ENCODE measurements at places on chromosomes 3 and 15. TPM values are rescaled to one million over a fixed set of nuclear protein-coding genes. Genes with fewer than 3 reads are reported as not detected.

DNA sequence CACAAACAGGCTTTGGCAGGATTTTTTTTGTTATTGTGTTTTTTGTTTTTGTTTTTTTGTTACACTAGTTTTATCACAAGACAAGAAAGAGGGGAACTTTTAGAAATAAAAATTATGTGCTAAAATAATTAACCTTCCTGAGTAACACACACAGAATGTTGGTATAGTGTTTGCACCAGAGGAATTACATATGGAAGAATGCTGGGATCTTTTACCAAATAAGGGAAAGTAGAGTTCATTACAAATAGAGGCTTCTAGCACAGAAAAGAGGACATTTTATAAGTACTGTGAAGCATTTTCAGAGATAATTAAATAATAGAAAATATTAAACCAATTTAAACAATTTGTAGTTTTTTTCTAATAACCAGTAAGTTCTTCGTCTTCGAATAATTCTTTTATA is 116.0 kb downstream of the IGF1R start:
- no peak for DNase-seq

GRCh38 chr3:98985431-98985830 is 83.9 kb upstream of the DCBLD2 start:
- DNase-seq: no peak

GRCh38 chr3:187291001-187291511 is 481 bp downstream of the MASP1 start:
- no peak for DNase-seq

- DNase-seq: no peak
Observed at GRCh38 chr15:90929246-90930019, 2.9 kb downstream of the HDDC3 start.

Gene KLHL40
- total RNA-seq: not detected

DNA sequence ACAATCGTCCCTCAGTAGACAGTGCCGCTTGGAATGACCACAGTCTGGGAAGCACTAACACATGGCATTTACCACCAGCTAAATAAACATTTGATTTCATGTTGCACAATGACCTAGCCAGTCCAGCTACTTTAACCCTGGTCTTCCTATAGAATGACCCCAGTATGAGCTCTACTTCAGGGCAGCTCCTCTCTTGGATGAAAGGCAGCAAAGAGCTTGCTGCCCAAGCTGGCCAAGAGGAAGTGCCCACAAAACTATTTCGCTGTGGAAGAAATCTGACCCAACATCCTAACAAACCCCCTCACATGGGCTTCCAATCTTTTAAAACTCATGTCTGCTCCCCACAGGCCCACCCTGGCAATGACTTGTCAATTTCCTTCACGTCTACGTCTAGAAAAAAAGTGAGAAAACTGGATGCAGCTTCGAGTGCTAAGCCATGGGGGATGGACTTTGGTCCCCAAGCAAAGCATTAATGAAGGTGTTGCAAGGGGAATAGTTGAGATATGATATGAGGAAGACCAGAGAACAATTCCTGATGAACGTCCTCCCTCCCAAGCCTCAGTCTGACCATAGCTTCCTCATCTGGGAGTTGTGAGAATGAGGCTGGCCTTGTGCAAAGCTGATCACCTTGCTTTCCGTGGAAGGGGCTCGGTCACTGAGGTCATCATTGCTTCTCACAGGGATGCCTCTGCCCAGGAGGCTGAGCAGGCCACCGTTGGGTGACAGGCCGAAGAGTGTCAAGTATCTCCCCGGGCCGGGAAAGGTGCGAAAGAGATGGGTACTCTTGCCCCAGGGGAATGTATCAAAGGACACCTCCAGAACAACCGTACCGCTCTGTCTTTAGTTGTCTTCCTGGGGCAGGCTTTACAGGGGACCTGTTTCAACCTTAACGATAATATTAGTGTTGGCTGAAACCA is 964 bp downstream of the SLC25A20 start:
- no peak for DNase-seq

- no peak for DNase-seq
Observed at GRCh38 chr3:18382760-18383369, 42.3 kb downstream of the SATB1 start.

- DNase-seq: no peak
Observed at GRCh38 chr3:46356276-46356675, 2.4 kb downstream of the CCR2 start.

- DNase-seq: peak; percentile 35
Observed at GRCh38 chr15:100601163-100601562, 821 bp downstream of the LINS1 start.

DNA sequence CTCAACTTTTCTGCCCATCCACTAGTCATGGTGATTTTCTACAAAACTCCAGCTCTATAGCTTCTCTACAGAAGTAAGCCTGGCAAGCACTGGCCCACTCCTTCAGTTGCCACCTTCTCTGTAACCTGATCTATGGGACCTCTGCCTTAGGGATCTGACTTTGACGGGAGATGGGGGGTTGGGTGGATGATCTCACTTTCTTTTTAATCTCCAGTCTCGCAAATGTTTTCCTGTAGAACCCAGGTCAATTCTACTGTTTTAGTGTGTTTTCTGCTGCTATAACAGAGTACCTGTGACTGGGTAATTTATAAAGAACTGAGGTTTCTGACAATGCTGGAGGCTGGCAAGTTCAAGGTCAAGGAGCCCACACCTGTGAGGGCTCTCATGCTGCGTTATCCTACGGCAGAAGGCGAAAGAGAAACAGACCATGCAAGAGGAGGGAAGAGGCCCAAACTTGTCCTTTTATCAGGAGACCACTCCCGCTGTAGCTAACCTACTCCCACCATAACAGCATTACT is 189.9 kb upstream of the THRB start:
- DNase-seq: no peak

DNA sequence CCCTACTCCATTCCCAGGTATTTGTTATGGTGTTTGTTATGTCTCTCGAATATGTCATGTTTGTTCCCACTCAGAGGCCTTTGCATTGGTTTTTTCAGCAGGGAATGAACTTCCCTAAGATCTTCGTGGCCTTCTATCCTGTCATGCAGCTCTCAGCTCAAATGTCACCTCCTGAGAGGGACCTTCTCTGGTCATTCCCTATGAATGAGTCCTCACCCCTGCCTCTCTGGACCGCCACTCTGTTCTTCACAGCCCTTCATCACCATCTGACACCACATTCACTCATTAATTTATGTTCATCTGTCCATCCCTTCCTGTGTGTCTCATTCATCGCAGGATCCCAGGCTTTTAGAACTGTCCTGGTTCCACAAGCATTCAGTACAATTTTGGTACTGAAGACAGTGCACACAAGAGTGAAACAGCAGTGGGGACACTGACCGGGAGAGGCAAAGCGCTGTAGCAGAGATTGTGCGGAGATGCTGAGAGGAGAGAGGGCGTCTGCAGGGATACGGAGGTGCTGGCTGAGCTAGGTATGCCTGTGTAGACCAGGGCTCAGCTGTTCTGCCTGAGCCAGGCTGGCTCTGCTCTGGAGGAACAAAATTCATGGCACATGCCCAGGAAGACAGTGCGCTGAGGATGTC is 132.3 kb downstream of the CHCHD6 start:
- DNase-seq: no peak

- no peak for DNase-seq
Observed at GRCh38 chr3:11467875-11468274, 175.8 kb downstream of the VGLL4 start.

DNA sequence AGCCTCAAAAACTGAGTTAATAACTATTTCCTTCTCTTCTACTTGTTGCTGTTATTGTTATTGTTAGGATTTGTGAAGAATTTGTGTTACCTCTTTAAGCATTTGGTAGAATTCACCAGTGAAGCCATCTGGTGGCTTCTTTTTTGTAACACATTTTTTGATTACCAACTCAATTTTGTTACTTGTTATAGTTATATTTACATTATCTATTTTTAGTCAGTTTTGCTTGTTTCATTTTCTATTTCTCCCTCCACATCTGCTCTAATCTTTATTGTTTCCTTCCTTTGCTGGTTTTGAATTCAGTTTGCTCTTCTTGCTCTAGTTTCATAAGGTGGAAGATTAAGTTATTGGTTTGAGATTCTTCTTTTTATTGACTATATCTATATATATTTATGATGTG is 3.7 kb upstream of the SLC9C1 start:
- DNase-seq: no peak

DNA sequence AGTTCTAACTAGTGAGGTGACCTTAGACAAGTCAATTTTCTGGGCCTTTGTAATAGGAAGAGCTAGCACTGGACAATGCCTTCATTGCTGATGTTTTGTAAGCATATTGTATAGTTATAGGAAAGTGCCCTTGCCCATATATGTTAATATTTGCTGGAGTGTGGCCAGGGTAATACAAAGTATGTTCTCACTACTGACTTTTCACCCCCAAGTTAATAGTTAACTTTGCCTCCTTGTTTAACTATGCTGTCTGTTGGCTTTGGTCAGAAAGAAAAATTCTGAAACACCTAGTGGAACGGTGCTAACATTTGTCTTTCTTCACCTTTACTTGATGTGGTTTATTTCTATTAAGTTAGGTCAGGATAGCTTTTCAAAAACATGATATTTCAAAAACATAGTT is 287.4 kb upstream of the CTNNB1 start:
- no peak for DNase-seq

GRCh38 chr3:79161941-79162340 is 605.9 kb downstream of the ROBO1 start:
- DNase-seq: no peak

- DNase-seq: no peak
Observed at GRCh38 chr15:95972812-95973211, 357.7 kb upstream of the NR2F2 start.

DNA sequence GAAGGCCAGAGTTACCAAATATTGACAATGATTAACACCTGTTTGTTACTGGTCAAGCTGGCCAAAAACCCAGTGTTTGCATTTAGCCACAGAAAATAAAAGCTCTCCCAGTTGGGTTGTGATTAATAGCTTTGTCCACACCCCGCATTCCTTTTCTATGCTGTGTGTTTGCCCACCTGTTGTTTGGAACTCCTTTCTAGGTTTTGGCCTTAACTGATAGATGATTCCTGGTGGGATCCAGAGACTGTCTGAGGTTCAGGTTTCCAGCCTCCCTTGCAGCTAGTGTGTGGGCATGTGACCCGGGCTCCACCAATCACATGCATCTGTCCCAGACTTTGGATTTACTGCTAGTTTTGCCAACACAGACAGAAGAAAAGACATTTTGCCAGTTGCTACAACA is 83.8 kb downstream of the PTPRG start:
- no peak for DNase-seq

GRCh38 chr3:23761440-23761896 is 44.3 kb upstream of the UBE2E1 start:
- no peak for DNase-seq

DNA sequence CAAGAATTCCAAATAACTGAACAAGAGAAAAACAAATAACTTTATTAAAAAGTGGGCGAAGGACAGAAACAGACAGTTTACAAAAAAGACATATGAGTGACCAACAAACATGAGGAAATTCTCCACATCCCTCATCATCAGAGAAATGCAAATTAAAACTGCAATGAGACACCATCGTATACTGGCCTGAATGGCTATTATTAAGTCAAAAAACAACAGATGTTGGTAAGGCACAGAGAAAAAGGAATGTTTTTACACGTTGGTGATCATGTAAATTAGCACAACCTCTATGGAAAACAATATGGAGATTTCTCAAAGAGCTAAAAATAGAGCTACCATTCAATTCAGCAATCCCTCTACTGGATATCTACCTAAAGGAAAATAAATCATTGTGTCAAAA is 1260.4 kb upstream of the ALCAM start:
- no peak for DNase-seq

- DNase-seq: no peak
Observed at GRCh38 chr3:27279123-27279522, 90.1 kb downstream of the NEK10 start.

DNA sequence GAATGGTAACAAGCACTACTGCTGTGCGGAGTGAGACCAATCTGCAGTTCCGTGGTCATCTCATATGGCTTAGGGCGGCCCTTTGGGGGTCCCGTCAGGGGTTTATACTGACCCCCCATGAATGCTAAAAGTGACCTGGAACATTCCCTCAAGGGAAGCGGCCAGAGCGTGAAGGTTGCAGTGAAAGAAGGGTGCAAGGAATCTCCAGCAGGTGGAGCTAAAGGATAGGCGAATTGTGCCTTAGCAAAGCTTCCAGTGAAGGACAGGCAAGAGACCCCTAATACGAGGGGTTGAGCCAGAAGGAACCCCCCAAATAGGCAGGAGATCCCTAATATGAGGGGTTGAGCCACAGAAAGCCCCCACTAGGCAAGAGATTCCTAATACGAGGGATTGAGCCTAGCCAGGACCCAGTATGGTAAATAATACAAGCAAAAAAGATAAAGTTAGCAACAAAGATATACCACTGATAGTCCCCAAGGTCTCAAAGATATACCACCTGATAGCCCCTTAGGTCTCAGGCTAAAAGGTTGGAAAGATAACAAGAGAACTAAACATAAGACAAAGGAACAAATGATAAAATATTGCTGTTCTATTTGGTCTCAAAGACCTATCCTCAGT is 32.8 kb downstream of the ZNF589 start:
- peak; percentile 42 for DNase-seq

Gene GNAT1
- not detected for total RNA-seq

Gene DAZL
- total RNA-seq: 0.08 TPM

DNA sequence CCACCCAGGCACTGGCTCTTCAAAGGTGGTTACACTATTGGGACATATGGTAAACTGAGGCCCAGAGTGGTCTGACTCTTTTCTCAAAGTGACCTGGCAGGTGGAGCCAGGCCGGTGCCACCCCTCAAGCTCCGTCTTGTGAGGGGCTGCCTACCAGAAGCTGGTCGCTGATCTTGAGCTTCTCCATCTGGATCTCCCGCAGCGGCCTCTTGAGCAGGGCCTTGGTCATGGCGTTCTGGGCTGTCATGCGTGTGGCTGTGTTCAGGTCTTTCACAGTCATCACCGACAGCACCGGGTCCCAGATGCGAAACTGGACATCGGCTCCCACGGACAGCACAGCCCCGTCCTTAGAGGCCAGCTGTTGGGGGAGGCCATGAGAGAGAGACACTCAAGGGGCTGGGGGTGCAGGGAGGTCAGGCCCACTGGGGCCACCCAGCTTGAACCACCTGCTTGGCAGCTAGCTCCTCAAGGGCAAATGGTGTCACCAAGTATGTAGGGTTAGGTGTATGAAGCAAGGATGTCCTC is 3.6 kb downstream of the STOML1 start:
- DNase-seq: no peak

DNA sequence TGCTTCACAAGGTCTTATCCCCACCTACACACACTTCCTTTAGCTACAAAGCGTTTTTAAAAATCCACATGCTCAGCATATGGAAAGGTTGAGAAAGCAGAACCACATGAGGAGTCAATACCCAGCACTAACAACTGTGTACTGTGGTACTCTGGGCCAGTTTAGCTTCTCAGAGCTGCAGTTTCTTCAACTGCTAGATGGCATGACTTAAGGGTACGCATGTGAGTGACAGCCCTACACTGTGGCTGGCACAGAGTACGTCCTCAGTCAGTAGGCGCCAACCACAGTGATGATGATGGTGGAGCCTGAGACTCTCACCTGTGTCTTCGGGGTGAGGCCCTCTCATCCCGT is 17.4 kb downstream of the CCDC12 start:
- DNase-seq: peak; percentile 50

Gene TMEM212
- total RNA-seq: not detected

- no peak for DNase-seq
Observed at GRCh38 chr15:21271566-21271965, 168.7 kb downstream of the POTEB3 start.

Measured in activated T-cell treated with anti-CD3 and anti-CD28 coated beads, Interleukin-2, amount 50 U/mL, for 4 hours (primary cell).